ENCODE measurements at places on chromosomes 7 and 10.

GRCh38 chr7:151699928-151700319 lies 177.0 kb downstream of the PRKAG2 start:
- DNase-seq, result no peak

DNA sequence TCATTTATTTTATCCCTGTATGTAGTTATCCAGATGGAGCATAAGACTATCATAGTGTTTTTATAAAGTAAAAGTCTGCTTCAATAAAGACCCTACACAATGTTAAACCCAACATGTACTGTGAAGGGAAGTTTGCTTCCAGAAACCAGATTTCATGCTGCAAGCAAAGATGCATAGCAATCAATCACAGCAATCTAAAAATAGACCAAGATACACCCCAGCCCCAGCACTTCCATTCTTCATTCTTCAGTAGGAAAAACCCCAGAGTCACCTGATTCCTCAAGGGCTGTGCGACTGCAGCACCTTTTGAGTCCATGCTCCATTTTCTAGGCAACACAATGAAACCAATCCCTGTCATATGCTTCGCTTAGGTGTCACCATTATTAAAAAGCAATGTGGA lies 66.9 kb upstream of the PDE1C start:
- DNase-seq, result no peak

GRCh38 chr7:82438521-82438920 lies 5.1 kb downstream of the CACNA2D1 start:
- DNase-seq, result no peak

- DNase-seq, result no peak
Measured at GRCh38 chr7:94170836-94171235, 166.7 kb upstream of the BET1 start.

DNA sequence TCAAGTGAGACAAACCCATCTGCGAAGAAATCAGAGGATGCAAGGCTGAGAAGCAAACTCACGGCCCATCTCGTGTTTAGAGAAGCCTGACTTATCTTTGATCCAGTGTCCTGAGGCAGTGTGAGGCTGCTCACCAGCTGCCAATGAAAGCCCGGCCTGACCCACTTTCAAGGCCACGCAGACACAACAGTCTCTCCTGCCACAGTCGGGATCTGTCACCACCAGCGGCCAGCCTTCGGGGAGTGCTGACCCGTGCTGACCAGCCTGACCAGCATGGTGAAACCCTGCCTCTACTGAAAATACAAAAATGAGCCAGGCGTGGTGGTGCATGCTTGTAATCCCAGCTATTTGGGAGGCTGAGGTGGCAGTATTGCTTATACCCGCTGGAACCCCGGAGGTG lies 7.4 kb upstream of the DNAJB6 start:
- DNase-seq, result no peak

GRCh38 chr10:29671228-29671780 lies 36.5 kb upstream of the SVIL start:
- DNase-seq, result no peak

- DNase-seq, result no peak
Measured at GRCh38 chr10:28250782-28251181, 52.1 kb downstream of the MPP7 start.

DNA sequence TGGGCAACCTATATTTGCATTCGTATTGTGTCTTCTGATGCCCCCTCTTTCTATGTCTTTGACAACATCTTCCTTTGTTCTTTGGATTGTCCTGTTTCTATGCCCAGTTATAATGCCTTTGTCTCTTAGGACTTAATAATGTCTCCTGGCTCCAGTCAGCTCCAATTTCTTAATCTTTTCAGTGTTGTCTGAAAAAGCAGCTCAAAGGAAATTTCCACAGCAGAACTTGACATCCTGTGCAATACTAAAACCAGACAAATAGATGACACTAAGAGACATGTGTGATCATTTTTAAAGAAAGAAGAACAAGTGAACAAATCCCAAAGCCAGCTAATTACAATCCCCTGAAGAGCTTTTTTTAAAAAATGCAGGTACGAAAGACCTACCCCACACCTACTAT lies 47.7 kb upstream of the RNF148 start:
- no peak for DNase-seq

DNA sequence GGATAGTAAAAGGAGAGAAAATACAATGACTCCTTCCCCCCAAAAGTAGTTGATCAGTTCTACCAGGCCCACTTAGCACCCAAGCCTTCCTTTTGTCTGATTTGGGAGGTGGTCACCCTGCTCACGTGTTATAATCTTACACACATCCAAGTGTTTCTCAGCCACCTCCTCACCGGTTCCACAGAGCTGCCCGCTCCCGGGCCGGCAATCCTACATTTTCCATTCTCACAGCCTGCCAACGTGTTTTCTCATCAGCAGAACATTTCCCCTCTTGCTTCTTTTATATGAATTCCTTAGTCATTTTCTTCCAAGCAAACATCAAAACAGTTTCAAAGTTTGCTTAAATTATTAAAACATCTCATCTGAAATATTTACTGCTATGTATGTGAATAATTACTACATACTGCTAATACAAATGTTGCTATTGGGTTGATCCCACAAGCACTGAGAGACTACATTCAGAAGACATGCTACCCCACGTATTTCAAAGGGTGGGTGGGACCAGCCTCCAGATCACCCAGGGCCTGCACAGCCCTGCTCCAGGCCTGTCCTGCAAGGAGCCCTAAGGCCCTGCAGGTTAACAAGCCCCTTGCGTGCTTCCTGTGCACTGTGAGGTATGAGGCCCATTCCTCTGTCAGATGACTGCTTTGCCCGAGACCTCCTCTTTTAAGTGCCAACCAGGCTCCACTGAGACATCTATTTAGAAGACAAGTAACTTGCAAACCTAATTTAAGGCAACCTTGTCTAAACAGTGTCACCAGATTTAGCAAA lies 75.3 kb downstream of the GRB10 start:
- DNase-seq, result no peak

DNA sequence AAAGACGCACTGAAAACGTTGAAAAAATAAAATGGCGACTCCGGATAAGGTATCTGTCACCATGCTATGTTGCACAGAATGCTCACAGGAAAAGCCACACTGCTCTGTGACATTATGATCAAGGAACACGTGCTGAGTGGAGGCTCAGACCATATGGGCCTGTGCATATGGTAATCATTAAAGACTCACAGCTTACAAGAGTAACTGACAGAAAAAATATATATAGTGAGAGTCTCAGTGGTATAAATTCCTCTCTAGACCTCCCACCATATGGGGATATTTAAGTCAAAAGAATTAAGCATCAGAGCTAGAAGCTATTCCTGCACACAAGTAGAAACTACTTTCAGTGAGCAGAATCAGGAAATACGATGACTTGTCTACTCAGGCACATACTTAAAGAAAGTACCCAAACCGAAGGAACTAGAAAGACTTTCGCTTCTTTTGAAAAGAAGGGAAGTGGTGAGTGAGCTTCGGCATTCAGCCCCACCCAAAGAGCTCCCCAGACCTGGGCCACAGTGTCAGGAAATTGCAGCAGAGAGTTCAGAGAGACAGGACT lies 65.1 kb upstream of the MPP7 start:
- no peak for DNase-seq

GRCh38 chr7:99080679-99081078 lies 63.2 kb downstream of the SMURF1 start:
- no peak for DNase-seq

- no peak for DNase-seq
Measured at GRCh38 chr10:1183701-1184100, 127.5 kb downstream of the WDR37 start.

DNA sequence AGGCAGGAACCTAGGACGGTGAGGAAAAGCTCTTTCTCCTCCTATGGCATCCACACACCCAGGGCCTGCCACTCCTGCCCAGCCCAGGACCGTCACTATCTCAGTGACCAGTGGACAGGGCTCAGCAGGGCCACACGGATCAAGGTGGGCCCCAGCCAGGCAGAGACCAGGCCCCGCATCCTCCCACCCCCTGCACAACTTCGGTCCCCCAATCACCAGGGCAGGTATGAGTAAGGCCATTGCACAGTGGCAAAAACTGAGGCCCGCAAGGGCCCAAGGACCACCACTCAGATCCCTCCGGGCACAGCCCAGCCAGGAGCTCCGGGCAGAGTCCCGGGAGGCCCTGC lies 30.3 kb downstream of the OAT start:
- DNase-seq, result no peak

- DNase-seq, result no peak
Measured at GRCh38 chr7:5685205-5685604, 96.3 kb downstream of the RNF216 start.

Data from AG04450 (cell line).